Liver (tissue), 10 donors: ENCODE measurements at places on chromosomes 1 and 21. TPM values are rescaled to one million over a fixed set of nuclear protein-coding genes. Genes with fewer than 3 reads are reported as not detected.

GRCh38 chr1:84489766-84490165, 10.7 kb downstream of the RPF1 start:
- no peak for DNase-seq
- peaks cover 17% of the 10 kb centered on the region for H3K4me1 ChIP-seq
- no peak overlapping the region for H3K27ac ChIP-seq
- no peaks in the 10 kb centered on the region for H3K27me3 ChIP-seq

DNA sequence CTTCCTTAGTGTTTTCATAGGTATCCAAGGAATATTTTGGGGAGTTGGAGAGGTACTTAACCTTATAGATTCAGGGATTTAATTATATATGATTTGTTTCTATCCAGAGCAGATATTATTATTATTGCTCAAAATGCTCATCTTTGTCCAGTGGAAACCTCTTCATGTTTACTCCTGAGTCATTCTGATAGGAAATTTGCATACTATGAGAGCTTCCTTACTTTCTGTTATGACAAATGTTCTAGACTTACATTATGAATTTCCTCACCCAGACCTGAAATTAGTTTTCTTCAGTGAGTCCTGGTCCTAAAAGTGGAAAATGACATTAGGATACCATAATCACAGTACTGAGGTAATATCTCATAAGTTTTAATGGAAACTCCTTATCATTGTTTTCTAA, 57.5 kb upstream of the PLPPR5 start:
- H3K4me3 ChIP-seq, result no peak overlapping the region
- H3K27ac ChIP-seq, result no peak overlapping the region
- no peaks in the 10 kb centered on the region for H3K4me1 ChIP-seq
- H3K36me3 ChIP-seq, result no peaks in the 10 kb centered on the region

- DNase-seq, result no peak
- no peak overlapping the region for H3K27ac ChIP-seq
- no peaks in the 10 kb centered on the region for H3K36me3 ChIP-seq
- H3K27me3 ChIP-seq, result no peaks in the 10 kb centered on the region
- H3K4me1 ChIP-seq, result no peaks in the 10 kb centered on the region
Measured at GRCh38 chr1:43729816-43730463, 22.6 kb downstream of the ST3GAL3 start.

DNA sequence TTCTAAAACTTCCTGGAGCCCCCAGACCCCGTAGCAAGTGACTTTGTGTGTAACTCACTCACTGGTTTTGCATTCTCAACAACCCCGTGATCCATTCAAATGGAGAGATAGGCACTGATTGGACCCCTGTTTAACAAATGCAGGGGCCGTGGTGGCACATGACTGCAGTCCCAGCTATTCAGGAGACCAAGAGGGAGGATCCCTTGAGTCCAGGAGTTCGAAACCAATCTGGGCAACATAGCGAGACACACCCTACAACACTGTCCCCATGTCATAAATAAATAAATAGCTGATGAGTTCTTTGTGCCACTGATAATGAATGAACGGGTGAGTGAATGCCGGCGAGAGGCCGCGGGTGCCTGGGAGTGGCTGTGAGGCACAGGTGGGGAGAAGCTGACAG, 59.4 kb upstream of the PAX7 start:
- H3K27me3 ChIP-seq, result peaks cover 5% of the 10 kb centered on the region
- H3K36me3 ChIP-seq, result no peaks in the 10 kb centered on the region
- H3K4me1 ChIP-seq, result no peaks in the 10 kb centered on the region
- H3K27ac ChIP-seq, result no peak overlapping the region

DNA sequence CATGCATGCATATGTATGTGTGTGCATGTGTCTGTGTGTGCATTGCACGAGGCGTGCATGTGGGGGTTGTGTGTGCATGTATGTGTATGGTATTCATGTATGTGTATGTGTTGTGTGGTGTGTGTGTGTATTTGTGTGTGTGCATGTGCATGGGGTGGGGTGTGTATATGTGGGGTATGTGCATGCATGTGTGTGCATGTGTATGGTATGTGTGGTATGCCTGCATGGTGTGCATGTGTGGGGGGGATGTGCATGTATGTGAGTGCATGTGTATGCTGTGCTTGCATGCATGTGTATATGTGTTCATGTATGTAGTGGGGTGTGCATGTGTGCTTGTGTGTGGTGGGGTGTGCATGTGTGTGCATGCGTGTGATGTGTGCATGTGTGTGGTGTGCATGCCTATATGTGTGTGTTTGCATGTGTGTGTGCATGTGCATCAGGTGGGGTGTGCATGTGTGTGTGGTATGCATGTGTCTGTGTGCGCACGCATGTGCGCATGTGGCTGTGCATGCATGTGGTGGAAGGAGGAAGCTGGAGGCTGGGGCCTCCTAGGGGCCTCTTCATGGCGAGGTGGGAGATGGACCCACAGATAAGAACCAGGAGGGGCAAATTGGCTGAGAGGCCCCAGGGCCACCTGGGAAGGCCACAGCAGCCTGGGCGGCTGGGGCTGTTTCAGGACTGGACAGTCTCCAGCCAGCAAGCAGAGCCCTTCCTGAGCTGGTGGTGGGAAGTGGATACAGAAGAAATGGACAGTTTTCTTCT, 35.9 kb upstream of the ARF1 start:
- no peak overlapping the region for H3K27ac ChIP-seq
- H3K36me3 ChIP-seq, result no peaks in the 10 kb centered on the region
- H3K4me1 ChIP-seq, result no peaks in the 10 kb centered on the region
- H3K27me3 ChIP-seq, result no peaks in the 10 kb centered on the region
- H3K4me3 ChIP-seq, result no peak overlapping the region

- no peak overlapping the region for H3K27ac ChIP-seq
- peaks cover 5% of the 10 kb centered on the region for H3K36me3 ChIP-seq
- no peak overlapping the region for H3K4me3 ChIP-seq
Measured at GRCh38 chr1:151673407-151673806, 43.2 kb downstream of the CELF3 start.

DNA sequence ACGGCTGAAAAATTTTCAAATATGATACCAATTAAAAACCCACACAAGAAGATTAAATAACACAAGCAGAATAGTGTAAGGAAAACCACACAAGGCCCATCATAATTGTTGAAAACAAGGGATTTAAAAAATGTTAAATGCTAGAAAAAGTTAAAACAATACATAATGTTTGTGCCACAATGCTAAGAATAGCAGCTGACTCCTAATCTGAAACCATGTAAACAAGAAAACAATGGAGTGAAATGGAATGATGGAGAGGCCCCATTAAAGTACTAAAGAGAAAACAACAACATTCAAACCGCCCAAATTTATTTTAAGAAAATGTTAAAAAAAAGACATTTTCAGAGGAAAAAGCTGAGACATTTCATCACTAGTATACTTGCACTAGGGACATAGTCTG, 663.6 kb upstream of the NCAM2 start:
- no peaks in the 10 kb centered on the region for H3K27me3 ChIP-seq
- no peak overlapping the region for H3K27ac ChIP-seq
- H3K4me3 ChIP-seq, result no peak overlapping the region
- no peaks in the 10 kb centered on the region for H3K4me1 ChIP-seq

GRCh38 chr1:51341876-51342496, 11.6 kb upstream of the TTC39A start:
- no peak overlapping the region for H3K4me3 ChIP-seq
- H3K27me3 ChIP-seq, result peaks cover 4% of the 10 kb centered on the region
- H3K4me1 ChIP-seq, result peaks cover 8% of the 10 kb centered on the region
- no peaks in the 10 kb centered on the region for H3K36me3 ChIP-seq

- H3K27ac ChIP-seq, result no peak overlapping the region
- no peaks in the 10 kb centered on the region for H3K36me3 ChIP-seq
- H3K4me1 ChIP-seq, result no peaks in the 10 kb centered on the region
- no peak for DNase-seq
Measured at GRCh38 chr1:177249231-177249630, 78.5 kb downstream of the BRINP2 start.

DNA sequence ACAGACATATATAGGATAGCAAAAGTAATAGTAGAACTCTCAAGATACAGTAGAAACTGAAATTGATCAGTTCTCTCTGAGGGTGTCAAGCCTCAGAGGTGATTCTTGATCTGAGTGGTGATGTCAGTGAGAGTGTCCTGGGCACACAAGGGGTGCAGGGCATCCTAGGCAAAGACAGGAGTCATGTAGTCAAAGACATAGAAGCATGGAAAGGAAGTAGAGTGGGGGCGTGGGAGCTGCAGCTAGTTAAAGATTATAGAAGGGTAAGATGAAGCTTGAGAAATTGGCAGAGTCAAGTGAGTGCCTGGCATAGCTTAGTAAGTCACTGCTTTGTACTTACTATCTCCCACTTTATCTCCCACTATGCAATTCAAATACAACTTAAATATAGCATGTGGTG, 22.8 kb downstream of the CDC7 start:
- H3K27me3 ChIP-seq, result no peaks in the 10 kb centered on the region
- no peaks in the 10 kb centered on the region for H3K36me3 ChIP-seq
- no peak overlapping the region for H3K4me3 ChIP-seq

DNA sequence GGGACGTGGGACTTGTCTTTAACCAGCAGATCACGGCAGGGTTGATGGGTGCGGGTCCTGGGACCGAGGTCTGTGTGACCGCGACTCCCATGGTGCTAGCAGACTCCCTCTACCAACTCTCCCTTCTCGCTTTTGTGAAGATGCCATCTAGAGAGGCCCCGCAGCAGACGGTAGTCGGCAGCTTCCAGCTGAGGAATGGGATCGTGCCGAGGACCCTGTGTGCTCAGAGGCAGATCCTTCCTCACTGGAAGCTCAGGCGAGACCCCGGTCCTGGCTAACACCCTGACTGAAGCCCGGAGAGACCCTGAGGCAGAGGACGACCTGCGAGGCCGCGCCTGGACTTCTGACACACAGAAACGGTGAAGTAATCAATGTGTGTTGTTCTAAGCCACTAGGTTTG, 12.5 kb upstream of the SPATC1L start:
- H3K27me3 ChIP-seq, result no peaks in the 10 kb centered on the region
- no peak for DNase-seq
- no peak overlapping the region for H3K4me3 ChIP-seq
- H3K36me3 ChIP-seq, result peaks cover 54% of the 10 kb centered on the region
- no peak overlapping the region for H3K27ac ChIP-seq
- no peaks in the 10 kb centered on the region for H3K4me1 ChIP-seq

DNA sequence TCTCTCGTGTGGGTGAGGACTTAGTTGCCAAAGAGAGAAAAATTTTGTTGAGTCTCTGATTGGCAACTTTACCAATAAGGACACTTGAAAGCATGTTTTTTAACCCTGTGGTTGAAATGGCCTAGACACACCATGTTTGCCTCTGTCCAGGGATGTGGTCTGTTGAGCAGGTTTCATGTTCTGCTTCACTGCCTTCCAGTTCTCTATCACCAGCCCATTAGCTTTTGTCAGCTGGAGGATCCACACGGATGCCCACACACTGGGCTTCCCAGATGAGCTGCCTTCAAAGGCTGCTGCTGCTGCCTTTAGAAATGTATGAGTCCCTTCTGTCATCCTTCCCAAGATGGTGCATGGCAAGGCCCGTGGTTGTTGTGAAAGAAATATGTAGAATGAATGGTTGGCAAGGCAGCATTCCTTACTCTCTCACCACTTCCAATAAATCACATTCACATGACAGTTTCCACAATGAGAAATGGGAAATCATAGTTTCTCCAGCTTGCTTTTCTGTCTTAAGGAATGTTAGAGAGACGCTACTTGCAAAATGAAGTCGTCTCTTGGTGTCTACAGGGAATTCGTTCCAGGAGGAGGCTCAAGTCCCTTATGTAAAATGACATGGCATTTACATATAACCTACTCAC, 108.2 kb upstream of the SLC35F3 start:
- no peaks in the 10 kb centered on the region for H3K36me3 ChIP-seq
- H3K27me3 ChIP-seq, result no peaks in the 10 kb centered on the region
- no peak for DNase-seq
- no peaks in the 10 kb centered on the region for H3K4me1 ChIP-seq
- no peak overlapping the region for H3K4me3 ChIP-seq
- H3K27ac ChIP-seq, result no peak overlapping the region

GRCh38 chr1:163147019-163147418, 55.7 kb downstream of the RGS5 start:
- DNase-seq, result no peak
- H3K27me3 ChIP-seq, result no peaks in the 10 kb centered on the region
- H3K4me1 ChIP-seq, result no peaks in the 10 kb centered on the region
- no peak overlapping the region for H3K4me3 ChIP-seq
- H3K36me3 ChIP-seq, result no peaks in the 10 kb centered on the region
- H3K27ac ChIP-seq, result no peak overlapping the region

GRCh38 chr1:167687919-167688519, 33.8 kb upstream of the MPZL1 start:
- no peaks in the 10 kb centered on the region for H3K36me3 ChIP-seq
- DNase-seq, result peak; percentile 81
- H3K4me1 ChIP-seq, result no peaks in the 10 kb centered on the region

GRCh38 chr1:44110916-44111315, 7.7 kb upstream of the KLF17 start:
- no peak overlapping the region for H3K4me3 ChIP-seq
- no peaks in the 10 kb centered on the region for H3K36me3 ChIP-seq
- no peak overlapping the region for H3K27ac ChIP-seq
- DNase-seq, result no peak
- no peaks in the 10 kb centered on the region for H3K4me1 ChIP-seq

DNA sequence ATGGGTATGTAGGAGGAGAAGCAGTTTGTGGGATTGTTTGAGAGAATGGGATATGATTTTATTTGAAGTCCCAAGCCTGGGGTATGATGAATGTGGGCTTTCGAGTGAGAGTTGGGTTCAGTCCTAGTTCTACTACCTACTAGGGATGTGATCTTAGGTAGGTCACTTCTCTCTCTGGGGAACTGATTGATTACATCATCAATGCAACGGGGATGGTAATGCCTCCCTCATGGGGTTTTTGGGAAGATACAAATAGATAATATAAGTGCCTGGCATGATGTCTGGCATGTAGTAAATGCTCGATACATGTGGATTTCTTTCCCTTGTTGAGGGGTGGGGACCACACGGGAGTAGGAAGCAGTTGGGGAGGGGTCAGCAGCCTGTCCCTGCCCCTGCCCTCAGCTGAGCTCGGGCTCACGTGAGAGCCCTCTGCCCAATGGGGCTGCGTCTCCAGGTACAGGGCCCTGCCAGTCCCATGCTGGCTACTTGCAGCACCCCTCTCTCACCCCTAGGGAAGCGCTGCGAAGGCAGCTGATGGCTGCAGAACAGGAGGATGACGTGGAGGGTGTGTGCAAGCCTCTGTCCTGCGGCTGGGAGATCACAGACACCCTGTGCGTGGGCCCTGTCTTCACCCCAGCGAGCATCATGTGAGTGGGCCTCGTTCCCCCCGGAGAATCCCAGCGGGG, 38.7 kb downstream of the AZIN2 start:
- no peak overlapping the region for H3K27ac ChIP-seq
- DNase-seq, result peak; percentile 4
- H3K27me3 ChIP-seq, result no peaks in the 10 kb centered on the region
- no peak overlapping the region for H3K4me3 ChIP-seq
- H3K36me3 ChIP-seq, result no peaks in the 10 kb centered on the region
- no peaks in the 10 kb centered on the region for H3K4me1 ChIP-seq

- no peak overlapping the region for H3K4me3 ChIP-seq
- no peak overlapping the region for H3K27ac ChIP-seq
Measured at GRCh38 chr1:19620786-19621185, 23.3 kb upstream of the NBL1 start.

GRCh38 chr21:44513389-44514217, 26.4 kb downstream of the KRTAP10-1 start:
- no peak overlapping the region for H3K27ac ChIP-seq
- peaks cover 25% of the 10 kb centered on the region for H3K4me1 ChIP-seq
- H3K4me3 ChIP-seq, result no peak overlapping the region
- no peaks in the 10 kb centered on the region for H3K36me3 ChIP-seq
- DNase-seq, result no peak

RAB25 gene
- 0.67 TPM for total RNA-seq

NTMT2 gene
- not detected for total RNA-seq

TMEM125 gene
- total RNA-seq, result 0.61 TPM

TAF1A gene
- 5.2 TPM for total RNA-seq
